ENCODE measurements at places on chromosomes 3 and 15.

GRCh38 chr15:47908950-47909670 is 191.8 kb downstream of the SEMA6D start:
- ATAC-seq: no peak

- no peak for ATAC-seq
These were observed 123.4 kb downstream of the ABI3BP start for GRCh38 chr3:100869787-100870186.

GRCh38 chr15:34708422-34708821 is 46.4 kb downstream of the GJD2 start:
- ATAC-seq: no peak

DNA sequence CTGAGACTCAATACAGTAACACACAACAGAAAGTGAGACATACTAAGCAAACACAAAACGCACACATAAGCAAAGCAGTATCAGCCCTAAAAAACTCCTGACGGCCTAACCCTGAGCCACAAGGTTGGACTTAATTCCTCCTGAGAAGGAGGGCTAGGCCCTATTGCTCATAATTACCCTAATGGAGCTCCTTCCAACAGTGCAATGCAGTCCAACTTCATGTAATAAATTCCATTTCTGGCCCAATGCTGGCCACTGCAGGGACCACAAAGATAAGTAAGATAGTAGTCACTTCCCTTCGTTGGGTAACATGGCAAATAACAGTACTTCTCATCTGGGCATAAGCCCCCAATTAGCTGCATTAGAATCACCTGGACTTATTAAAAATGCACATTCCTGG is 4.2 kb downstream of the VPS39 start:
- no peak for ATAC-seq

DNA sequence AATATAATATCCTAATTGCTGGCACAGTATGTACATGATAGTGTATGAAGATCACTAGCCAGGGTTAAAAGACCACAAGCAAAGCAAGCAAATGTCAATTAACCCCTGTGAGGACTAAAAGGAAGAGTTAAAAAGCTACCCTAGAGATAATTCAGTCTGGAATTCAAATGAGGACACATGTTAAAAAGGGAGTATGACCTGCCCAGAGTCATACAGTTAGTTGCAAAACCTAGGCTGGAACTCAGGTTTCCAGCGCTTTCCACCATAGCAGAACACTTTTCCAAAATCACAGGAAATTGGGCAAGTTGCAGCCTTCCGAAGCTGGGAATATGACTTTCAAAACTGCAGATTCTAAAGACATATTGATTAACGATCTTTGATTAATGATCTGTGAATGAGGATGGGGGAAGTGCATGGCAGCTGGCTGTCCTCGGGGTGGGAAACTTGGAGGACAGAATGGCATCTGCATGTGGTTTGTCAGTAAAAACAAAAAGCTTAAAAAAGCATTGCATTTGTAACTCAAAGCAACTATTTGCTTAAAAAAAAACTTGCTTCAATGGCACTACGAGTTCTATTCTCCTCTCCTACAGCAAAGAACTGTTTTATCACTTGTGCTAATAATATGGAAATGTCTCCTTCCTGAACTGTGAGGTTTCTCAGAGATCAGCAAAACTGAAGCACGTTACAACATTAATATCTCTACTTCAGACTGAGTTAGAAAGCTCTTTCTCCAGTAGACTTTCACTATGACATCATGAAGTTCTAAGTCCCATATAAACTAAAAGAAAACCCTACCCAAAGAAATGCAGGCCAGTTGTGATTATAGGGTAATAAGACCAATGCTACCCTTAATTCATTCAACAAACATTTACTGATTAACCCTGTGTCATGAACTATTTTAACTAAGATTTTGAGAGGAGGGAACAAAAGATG is 46.2 kb downstream of the IGSF11 start:
- ATAC-seq: no peak

GRCh38 chr3:114011059-114011797 is 45.1 kb downstream of the CCDC191 start:
- ATAC-seq: no peak

DNA sequence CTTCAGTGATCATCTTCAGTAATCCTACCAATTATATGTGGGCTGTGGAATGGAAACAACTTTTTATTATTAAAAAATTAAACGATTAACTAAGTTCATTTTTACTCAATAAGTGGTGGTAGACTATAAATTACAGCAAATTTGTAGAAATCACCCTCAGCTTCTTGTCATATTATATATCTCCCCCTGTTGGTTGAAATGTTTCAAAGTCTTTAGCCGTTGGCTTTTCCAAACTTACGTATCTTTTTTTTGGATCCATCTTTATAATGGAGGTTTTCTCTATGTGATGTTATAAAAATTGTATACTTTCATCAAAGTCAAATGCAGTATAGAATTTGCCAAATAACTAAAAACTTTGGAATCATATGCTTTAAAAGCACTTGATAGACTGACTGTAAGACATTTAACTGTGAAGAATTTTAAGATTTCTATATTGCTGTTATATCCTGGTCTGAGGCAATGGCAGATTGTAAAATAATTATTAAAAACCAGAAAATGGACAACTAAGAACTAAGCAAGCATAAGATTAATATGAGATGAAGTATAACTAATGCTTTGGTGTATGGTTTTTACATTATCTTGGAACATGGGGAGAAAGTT is 44.7 kb downstream of the ATP11B start:
- ATAC-seq: no peak

DNA sequence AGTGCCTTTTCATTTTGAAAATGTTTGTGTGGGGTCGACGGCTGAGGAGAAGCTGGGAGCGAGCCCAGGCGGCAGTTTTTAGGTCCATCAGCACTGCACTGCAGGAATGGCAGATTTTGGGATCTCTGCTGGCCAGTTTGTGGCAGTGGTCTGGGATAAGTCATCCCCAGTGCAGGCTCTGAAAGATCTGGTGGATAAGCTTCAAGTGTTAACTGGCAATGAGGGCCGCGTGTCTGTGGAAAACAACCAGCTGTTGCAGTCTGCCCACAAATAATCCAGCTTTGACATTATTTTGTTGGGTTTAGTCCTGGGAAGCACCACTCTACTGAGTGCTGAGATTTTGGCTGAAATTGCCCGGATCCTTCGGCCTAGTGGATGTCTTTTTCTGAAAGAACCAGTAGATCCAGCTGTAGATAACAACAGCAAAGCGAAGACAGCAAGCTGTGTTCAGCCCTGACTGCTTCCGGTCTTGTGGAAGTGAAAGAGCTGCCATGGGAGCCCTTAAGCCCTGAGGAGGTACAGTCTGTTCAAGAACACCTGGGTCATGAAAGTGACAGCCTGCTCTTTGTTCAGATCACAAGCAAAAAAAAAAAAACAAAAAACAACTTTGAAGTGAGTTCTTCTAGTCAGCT is 13.1 kb upstream of the ANP32A start:
- no peak for ATAC-seq

- ATAC-seq: no peak
These were observed 73.7 kb upstream of the WDR72 start for GRCh38 chr15:53833134-53833624.

Data from activated T-helper 17 cell treated with anti-CD3 and anti-CD28 coated beads, Interleukin-2, amount 50 U/mL, for 72 hours (primary cell).